ENCODE measurements at places on chromosomes 4 and X.

GRCh38 chr4:52883707-52884669, 21.9 kb downstream of the RASL11B start:
- DNase-seq: no peak

GRCh38 chr4:1879485-1879884, 8.3 kb downstream of the NSD2 start:
- DNase-seq: no peak

- no peak for DNase-seq
Observed at GRCh38 chr4:123478859-123479345, 82.3 kb downstream of the SPRY1 start.

- no peak for DNase-seq
Observed at GRCh38 chr4:147039976-147040575, 94.4 kb upstream of the TTC29 start.

GRCh38 chrX:39360101-39360500, 558.8 kb downstream of the MID1IP1 start:
- DNase-seq: no peak
